NCI-H2081 (cell line): ENCODE measurements at places on chromosomes 7 and 10.

DNA sequence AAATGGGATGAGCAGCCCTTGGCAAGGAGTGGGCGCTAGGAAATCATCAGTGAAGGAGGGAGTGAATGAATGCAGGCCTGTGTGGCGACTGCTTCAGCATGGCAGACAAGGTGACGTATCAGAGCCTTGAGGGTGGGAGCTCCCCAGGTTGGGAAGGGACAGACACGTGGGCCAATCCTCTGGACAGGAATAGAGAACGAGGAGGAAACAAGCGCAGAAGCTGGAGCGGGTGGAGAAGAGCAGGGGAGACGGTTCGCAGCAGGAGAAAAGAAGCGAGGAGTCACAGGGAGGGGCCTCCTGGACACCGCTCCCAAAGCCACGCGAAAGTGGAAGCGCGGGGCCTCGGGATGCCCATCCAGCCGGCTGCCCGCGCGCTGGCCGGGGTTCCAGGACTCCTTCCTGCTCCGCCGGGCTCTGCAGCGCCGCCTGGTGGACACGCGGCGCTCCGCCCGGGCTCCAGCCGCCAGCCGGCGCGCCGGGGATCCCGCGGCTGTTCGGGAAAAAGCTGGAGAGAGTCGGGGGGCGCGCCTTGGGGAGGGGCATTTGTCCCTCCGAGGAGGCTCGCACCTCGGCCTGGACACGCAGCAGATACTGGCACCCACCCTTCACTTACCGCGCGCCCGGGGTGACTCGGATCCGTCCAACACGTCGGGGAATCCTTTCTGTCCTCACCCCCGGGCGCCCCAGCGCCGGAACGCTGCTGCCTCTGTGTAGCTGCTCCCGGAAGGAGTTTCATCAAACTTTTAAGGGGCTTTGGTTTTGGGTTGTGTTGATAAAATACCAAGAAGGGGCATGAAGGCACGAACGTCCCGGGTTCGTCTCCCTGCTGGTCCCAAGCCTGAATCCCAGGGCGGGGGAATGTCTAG, 6.3 kb downstream of the ZNF503 start:
- DNase-seq: no peak

DNA sequence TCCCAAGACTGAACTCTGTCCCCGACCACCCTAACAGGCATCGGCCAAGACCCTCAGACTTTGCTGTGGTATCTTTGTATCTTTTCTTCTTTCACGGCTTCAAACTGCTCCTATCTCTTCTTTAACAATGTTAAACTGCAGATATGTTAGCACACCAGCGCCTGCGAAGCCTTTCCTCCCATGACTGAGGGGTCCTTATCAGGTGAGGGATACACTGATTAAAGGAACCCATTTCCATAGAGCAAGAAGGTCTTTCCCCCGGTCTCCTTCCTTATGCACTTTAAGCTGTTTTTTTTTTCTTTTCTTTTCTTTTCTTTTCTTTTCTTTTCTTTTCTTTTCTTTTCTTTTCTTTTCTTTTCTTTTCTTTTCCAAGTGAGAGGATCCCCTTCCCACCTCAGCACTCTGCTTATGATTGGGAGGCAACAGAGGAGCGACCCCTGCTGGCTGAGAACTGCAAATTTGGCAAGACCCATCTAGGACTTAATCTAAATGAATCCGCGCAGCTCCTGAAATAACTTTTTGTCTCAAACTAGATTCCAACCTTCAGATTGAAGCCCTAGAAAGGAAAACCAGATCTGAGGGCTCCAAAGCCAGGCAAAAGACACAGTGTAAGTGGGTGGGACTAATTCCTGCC, 109.9 kb downstream of the ITGB8 start:
- DNase-seq: peak; percentile 7

- no peak for DNase-seq
Measured at GRCh38 chr10:43253461-43254198, 13.2 kb downstream of the RASGEF1A start.

GRCh38 chr7:25280181-25280580, 51.9 kb upstream of the NPVF start:
- DNase-seq: no peak

GRCh38 chr7:15836041-15836440, 149.6 kb upstream of the MEOX2 start:
- DNase-seq: no peak

DNA sequence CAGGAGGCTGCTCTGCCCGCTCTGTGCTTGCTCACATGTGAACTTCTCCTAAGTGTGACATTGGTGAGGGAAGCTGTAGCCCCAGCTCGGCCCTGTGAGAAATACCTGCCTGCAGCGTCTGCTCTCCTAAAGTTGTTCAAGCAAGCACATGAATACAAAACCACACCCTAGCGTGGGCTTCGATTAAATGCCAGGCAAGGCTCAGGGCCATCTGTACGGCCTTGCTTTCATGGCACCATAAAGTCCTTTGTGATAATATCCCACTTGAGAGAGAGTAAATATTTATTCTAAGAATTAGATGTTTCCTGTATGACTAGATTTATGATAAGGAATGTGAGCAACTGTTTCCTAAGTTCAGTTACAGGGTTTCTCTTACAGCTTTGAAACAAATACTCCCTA, 262.8 kb upstream of the KLF14 start:
- peak; percentile 8 for DNase-seq

DNA sequence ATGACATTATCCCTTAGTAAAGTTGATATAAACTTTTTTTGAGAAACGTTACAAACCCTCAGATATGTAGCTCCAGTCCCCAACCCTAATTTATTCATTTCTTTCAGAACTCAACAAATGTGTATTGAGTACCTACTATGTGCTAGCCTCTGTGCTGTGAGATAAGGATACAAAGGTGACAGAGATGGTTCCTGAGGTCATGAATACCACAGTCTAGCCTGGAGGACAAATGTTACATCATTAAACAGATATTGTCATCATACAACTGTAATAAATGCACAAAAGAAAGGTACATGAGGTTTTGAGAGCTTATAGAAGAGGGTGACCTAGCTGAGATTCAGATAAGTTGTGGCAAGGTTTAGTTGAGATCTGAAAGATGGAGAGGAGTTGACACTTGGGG, 4.4 kb upstream of the WIPF3 start:
- no peak for DNase-seq

DNA sequence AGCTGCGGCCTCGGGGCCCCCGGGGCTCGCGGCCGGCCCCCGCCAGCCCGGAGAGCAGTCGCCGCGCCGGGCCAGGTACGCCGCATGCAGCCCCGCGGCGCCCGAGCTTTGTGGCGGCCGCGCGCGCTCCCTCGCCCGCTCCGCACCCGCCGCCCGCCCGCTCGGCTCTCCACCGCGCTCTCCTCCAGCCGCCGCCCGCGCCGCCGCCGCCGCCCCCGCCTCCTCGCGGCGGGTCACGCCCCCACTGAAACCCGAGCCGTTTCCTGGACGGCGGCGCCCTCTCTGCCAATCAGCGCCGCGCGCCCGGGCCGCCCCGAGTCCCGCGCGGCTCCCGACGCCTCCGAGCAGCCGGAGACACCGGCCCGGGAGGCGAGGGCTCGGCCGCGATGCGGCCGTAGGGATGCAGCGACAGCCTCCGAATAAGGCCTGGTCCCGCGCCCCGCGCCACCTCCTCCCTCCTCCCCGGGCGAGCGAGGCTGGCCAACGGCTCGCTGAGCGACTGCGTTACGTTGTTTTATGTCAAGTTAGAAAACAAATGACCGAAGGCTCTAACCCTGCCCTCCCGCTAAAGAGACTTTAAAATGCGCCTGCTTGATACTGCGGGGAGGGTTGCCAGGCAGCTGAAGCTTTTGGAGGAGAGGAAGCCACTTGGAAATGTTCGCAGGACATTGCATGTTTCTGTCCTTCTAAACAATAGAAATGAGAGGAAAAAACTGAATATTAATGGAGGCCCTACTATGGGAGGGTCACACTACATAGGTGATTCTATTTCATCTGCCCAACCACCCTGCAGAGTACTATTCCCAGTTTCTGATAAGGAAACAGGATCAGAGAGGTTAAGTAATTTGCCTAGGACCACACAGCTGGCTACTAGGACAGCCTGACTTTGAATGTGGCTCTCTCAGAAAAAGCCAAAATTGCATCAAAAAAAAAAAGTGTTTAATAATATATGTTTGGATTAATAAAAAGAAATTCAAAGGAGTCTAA, at the start of gene FGFR2:
FGFR2 (minus strand) TSS at position 182 of the 987 bp plus-strand sequence. CDS start 4,627 bp downstream, outside the sequence.
- no peak for DNase-seq

DNA sequence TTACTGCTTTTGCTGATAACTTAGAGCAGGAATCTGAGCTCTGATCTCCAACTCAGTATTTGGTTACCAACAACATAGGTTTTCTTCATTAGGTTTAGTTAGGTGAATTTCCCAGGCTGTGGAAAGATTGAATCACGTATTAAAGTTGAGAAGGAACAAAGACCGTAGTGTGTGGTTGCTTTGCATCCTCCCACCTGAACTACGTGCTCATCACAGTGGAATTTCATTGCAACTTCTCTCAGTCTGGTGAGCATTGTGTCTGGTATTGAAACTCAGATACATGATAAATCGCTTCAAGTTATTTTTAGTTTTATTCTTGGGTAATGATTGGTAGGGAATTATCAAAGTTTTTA, 139.4 kb upstream of the AKR1E2 start:
- no peak for DNase-seq

GRCh38 chr10:83075016-83075814, 1064.1 kb upstream of the GHITM start:
- peak; percentile 1 for DNase-seq

DNA sequence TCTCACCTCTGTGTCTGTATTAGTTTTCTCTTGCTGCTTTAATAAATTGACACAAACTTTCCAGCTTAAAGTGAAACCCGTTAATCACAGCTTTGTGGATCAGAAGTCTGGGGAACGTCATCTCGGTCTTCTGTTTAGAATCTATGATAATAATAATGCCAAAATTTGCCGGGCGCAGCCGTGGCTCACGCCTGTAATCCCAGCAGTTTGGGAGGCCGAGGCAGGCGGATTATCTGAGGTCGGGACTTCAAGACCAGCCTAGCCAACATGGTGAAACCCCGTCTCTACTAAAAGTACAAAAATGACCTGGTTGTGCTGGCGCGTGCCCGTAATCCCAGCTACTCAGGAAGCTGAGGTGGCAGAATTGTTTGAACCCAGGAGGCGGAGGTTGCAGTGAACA, 8.8 kb upstream of the ZPBP start:
- DNase-seq: no peak

DNA sequence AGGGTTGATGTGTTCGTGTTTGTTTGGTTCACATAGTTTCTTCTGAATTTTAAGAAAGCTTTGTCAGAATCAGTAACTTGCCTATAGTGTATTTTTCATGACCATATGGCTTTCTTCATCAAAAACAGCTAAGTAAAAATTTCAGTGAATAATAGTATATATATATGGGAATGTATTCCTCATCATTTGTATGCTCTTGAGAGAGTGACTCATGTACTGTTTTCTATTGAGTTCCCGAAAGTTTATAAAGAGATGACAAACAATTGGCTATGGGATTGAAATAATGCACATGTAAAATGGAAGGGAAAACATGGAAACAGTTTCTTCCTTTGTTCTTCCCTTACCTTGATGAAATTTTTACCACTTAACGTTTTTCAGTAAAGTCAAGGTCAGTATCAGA, 56.4 kb downstream of the KAT6B start:
- no peak for DNase-seq

GRCh38 chr7:47352394-47352968, 229.4 kb downstream of the TNS3 start:
- DNase-seq: no peak

GRCh38 chr10:42553064-42553407, 85.3 kb downstream of the ZNF33B start:
- no peak for DNase-seq

DNA sequence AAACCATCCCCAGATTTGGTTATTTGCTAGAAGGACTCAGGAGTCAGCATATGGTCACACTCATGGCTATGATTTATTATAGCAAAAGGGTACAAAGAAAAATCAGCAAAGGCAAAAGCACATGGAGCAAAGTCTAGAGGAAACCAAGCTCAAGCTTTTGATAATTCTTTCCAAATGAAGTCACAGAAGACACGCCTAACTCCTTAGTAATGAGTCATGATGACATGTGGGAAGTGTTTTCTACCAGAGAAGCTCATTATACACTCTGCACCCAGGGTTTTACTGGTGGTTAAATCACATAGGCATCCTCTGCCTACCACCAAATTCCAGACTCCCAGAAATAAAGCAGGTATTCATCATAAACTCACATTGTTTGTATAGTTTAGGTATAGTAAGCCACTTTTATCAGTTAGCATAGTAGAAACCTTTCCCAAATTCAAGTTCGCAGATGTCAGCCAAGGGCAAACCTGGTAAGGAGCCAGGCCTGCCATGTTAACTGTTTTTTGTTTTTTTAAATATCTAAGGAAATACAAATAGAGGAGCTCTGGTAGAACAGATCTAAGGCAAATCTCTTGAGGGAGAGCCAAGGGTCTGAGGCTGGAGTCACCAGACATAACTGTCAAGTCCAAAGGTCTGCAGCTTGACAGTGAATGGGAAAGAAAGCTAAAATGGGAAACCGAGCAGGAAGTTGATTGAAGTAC, 15.4 kb upstream of the HIBADH start:
- DNase-seq: no peak

GRCh38 chr10:131804551-131805295, 96.1 kb upstream of the PPP2R2D start:
- no peak for DNase-seq

DNA sequence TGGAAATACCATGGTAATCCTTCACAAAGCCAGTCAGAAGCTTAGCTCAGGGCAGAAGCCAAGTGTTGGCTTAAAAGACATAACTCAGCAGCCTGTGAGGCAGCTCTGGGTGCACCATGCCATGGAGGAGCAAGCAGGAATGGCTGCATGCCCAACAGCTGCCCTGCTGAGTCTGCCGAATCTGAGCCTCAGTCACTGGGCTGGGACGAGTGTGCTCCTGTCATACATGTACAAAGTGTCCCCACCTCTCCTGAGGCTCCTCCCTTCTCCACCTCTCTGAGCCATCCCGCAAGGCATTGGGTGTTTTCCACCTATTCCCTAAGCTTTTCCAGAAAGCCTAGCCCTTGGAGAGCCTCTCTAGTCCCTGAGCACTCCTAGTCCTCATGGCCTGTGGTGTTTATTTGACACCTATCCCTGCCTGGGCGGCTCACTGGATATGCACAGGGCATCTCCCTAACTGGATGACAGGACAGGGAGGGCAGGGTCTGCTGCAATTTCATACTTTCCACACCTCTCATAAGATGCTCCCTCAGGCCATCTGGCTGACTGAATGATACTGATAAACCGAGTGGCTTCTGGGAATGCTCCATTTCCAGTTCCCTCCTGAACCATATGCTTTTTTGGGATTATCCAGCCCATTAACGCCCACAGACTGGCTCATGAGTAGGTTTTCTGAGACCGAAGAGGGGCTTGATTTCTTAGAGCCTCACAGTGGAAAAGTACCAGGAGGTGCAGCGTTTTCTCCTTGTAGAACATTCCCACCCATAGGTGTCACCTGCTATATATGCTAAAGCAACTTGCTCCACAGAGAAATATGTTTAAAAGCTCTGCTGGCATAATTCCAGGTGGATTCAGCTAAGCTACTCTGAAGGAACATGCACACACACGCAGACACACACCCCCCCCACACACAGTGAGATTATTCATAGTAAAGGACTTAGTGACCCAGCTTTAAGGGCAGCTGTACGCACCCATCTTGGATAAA, 199.3 kb downstream of the SNX10 start:
- peak; percentile 57 for DNase-seq

GRCh38 chr7:132622081-132622480, 45.8 kb upstream of the PLXNA4 start:
- no peak for DNase-seq
